Left cardiac atrium (tissue), 4 donors: ENCODE measurements at places on chromosomes 5 and 9.
A peak's percentile ranks its signal among the peaks of the same experiment; 100 is the strongest.

GRCh38 chr9:38338342-38339018 lies 54.0 kb upstream of the ALDH1B1 start:
- no peak for DNase-seq

- no peak for DNase-seq
These were observed 433 bp upstream of the PTAR1 start for GRCh38 chr9:69760278-69760610.

- no peak for DNase-seq
These were observed 111.8 kb upstream of the IER5L start for GRCh38 chr9:129289883-129290282.

DNA sequence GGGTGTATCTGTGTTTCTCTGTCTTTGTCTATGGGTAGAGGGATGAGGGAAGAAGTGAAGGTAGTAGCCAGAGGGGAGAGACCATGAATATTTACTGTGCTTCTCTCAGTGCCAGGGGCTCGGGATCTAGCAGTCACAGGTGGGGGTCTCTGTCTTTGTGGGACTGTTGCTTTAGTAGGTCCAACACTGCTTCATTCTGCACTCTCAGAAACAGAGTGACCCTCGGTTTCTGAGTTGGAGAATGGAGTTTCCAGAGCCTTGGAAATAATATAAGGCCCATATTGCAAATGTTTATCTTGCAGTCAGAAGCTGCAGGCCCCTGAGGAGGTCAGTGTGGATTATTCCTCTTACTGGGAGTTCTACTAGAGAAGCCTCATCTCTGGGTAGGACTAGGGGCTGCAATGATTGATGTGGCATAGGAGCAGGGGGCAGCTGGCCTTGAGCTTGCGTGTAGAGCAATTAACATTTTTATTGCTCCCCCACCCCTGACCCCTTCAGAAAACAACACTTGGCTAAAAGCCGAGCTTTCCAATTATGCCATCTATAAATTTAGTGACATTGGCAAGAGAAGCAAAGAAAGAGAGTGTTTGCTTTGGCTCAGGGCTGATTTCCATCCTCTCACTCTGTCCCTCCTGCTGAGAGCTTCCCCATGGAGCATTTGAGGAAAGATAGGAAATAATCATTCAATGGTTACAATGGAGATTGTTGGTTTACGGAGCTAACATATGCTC lies 55.0 kb upstream of the TRPC7 start:
- DNase-seq: no peak

DNA sequence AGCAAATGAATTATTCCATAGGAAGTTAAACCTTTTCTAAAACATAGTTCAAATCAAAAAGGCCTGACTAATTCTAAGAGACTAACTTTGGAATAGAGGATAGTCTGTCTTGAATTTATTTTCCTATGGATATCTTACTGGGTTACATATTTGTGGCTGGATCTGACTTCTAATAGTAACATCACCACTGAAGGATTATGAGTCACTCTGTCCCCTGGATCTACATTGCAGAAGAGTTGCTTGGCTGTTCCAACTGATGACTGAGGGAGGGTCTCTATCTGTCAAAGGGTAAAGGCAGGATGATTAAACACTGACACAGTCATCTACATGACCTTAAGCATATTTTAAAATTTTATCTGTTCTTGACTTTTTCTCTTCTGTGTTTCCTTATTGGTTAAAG lies 119.6 kb upstream of the FST start:
- no peak for DNase-seq

GRCh38 chr5:89273289-89273688 lies 390.3 kb upstream of the MEF2C start:
- no peak for DNase-seq

DNA sequence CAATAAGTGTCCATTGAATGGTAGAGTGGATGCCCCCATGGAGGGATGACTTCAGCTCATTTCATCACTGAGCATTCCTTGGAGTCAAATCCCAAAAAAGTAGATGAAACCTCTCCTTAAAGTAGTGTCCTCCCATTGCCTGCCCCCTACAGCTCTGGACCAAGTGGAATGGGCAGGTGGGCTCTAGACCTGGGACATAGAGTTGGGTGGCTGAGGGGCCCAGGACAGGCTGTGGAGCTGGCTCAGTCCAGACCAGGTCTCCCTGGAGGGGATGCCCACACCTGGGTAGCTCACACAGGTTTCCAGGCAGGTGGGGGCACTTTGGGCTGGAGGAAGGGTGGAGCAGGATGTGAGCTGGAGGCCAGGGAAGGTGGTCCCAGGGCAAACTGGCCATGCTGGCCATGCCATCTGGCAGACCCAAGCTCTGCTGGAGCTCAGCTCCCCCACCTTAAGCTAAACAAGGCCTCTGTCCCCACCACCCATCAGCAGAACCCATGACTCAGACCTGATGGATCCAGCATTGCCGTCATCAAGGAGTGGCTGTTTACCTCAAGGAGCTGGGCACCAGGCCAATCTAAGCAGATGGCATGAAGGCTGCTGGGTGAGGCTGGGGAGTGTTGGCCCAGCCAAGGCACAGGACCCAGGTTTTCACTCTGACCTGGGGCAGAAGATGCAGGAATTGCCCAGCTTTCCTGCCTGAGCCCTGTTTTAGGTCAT lies 6.2 kb upstream of the SPINK4 start:
- peak; percentile 49 for DNase-seq
